Stimulated activated CD4-positive, alpha-beta T cell treated with anti-CD3 and anti-CD28 coated beads, TNF-alpha, amount 100 ng/mL, for 1 hour (primary cell): ENCODE measurements at places on chromosomes 1 and 21.

GRCh38 chr21:36914244-36915013 lies 52.0 kb downstream of the HLCS start:
- DNase-seq = no peak

DNA sequence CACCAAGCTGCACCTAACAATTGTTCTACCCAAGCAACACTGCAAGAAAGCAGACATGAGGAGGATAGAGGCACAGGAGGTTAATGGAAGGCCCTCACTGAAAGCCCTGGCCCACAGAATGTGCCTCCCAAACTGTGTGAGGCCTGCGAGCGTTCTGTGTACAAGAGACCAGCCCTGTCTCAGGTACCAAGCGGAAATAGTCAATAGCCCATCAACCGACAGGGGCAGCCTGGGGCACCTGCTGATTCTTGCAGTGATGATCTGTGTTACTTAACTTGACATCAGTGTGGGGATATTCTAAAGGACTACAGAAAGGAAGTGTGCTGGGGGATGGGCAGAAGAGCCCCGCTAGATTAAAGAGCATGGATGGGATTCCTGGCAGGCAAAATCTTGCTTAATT lies 392.4 kb downstream of the KCNH1 start:
- DNase-seq = no peak

GRCh38 chr1:193140254-193140653 lies 18.4 kb downstream of the CDC73 start:
- DNase-seq = no peak

- no peak for DNase-seq
Measured at GRCh38 chr1:97108179-97108578, 386.6 kb downstream of the PTBP2 start.

- DNase-seq = peak; percentile 70
Measured at GRCh38 chr1:205255941-205256780, 28.4 kb downstream of the TMCC2 start.

DNA sequence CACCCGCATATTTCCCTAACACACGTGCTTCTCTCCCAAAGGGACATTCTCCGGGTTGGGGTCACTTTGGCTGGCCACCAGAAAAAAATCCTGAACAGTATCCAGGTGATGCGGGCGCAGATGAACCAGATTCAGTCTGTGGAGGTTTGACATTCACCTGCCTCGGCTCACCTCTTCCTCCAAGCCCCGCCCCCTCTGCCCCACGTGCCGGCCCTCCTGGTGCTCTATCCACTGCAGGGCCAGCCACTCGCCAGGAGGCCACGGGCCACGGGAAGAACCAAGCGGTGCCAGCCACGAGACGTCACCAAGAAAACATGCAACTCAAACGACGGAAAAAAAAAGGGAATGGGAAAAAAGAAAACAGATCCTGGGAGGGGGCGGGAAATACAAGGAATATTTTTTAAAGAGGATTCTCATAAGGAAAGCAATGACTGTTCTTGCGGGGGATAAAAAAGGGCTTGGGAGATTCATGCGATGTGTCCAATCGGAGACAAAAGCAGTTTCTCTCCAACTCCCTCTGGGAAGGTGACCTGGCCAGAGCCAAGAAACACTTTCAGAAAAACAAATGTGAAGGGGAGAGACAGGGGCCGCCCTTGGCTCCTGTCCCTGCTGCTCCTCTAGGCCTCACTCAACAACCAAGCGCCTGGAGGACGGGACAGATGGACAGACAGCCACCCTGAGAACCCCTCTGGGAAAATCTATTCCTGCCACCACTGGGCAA lies 59.1 kb downstream of the LACTBL1 start:
- no peak for DNase-seq

GRCh38 chr1:227893300-227893948 lies 54.3 kb downstream of the WNT9A start:
- DNase-seq = no peak

DNA sequence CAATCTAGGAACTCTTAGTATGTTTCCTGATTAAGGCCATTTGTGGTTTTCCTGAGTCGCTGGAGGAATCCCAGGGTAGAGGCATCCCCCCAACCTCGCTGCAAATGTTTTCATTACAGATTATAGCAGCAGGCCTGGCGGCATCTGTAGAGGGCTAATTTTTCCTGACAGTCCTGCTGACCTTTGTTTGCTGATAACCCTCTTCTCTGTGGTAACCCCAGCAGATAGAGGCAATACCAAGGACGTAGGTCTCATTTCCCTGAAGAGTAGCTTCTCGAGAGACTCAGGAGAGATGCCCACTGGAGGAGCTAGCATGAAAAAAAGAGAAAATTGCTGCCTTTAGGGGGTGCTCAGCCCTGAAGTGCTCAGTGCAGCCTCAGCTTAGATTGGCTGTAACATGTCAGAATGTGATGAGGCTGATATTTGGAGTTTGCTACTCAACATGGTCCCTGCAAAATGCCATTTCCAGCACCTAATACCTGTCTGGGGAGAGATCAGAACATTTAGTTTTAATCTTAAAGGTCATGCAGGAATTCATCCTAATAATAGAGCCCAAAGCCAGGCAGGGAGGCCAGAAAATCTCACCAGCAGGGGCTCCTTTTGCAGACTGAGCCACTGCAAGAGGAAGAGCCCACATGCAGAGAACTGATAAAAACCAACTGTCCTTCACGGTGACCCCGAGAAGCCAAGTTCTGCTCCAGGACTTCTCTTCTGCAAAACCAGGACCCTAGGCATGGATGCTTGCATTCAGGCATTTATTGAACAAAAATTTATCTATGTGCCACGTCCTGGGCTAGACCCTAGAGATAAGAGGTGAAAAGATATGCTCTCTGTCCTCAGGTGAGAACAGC lies 184.5 kb downstream of the KAZN start:
- no peak for DNase-seq

DNA sequence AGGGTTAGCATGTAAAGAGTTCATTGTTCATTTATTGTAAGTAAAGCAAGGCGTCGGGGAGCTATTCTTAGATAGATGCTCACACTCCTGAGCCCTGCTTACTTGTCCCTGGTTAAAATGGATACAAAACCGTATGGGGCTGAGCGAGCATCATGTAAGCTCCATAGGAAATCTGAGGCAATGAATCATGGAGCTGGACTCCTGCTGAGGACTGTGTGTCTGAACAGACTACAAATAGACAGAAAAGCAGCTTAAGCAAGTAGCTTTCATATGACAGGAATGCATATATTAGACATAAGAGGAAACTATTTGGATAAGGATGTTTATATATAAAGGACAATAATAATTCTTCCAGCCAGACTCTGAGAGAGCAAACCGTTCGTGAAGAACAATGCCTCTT lies 604.9 kb upstream of the PTBP2 start:
- no peak for DNase-seq

GRCh38 chr1:44587796-44588460 lies 86.4 kb downstream of the TMEM53 start:
- no peak for DNase-seq

- no peak for DNase-seq
Measured at GRCh38 chr1:181588631-181589030, 105.3 kb downstream of the CACNA1E start.

DNA sequence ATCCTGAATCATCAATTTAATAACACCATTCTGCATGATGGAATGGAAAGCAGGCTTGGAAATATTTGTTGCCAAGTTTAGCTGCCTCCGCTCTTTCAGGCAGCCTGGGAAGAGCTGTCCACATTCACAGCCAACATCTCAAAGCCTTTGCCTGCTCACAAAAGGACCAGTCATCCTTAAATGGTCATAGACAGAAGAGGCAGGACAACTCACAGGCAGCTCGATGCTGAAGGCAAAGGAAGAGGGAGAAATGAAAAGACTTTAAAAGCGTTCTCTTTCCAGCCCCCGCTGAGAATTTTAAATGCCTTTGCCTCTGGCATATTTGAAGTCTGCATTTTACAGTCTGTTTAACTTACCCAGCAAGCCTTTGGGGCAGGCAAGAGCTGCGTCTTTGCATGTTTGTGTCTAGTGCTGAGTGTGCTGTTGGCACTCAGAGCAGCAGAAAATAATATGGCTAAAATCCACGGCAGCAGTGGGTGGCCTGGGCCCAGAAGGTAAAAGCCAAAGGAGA lies 68.9 kb downstream of the NMNAT2 start:
- DNase-seq = no peak

DNA sequence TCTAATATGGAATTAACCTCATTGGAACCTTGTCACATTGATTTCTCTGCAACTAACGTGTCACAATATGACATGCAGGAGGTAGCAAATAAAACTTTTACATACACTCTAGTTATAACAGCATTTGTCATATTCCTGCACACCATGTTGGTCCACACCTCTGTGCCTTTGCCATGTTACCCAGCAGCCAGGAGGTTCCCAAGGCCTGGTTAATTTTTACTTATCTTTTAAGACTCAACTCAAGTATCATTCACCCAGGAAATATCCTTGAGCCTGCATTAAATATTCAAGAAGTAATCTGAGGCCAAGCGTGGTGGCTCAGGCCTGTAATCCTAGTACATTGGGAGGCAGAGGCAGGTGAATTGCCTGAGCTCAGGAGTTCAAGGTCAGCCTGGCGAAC lies 447.2 kb upstream of the NR5A2 start:
- no peak for DNase-seq

DNA sequence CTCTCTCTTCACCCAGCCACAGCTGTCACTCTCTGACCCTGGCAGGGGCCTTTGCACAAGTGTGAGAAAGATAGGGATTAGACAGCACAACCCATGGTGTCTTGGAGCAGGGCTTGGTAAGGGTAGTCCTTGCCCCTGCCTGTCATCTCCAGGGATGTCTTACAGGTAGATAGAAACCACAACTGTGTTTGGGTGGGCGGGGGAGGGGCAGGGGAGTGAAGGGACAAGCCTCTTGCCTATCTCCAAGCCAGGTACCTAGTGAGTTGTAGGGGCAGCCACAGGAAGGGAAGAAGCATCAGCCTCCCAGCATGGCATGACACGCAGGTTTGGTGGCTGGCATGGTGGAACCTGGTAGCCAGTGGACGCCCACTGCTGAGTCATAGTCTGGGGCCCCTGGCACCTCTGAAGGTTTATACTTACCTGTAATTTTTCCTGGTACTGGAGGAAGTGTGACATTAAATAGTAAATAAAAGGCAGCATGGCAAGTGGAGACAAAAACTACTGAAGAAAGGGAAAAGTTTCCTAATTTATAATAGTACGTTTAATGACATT lies 97.5 kb downstream of the CLEC20A start:
- no peak for DNase-seq

DNA sequence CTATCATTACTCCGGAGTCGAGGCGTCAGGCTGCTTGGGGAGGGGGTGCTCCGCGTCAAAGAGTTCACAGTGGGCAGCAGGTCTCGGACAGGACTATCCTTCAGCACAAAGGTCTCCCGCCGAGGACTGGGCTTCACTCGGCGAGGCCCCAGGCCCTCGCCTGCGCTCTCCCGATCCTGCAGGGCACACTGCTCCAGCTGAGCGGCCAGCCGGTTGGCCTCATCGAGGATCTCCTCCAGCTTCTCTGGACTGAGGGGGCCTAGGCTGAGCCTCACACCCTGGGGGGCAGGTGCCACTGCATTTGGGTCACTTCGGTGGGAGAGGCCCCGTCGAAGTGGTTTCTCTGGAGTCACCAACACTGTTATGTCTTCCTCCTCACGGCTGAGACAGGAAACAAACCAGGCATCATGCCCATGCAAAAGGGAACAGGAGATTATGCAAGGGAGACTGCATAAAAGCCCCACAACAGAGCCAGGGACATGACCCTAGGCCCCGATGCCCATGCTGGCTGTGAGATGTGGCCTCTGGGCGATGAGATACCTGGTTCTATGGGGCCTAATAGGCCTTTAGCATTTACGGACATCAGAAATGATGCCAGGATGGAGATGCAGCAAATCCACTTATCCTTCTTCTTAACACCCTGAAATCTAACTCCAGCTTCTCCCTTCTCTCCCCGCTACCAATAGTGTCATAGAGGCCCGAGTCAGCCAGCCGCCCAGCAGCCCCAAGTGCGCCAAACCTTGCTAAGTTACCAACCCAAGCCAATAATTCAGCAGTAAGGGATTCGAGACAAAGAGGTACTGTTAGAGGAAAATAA lies 1.1 kb downstream of the PSRC1 start:
- DNase-seq = no peak

GRCh38 chr1:201006450-201006849 lies 17.1 kb downstream of the KIF21B start:
- DNase-seq = no peak

- DNase-seq = no peak
Measured at GRCh38 chr1:63630238-63630637, 37.0 kb downstream of the PGM1 start.

GRCh38 chr1:147246910-147247655 lies 4.6 kb downstream of the CHD1L start:
- DNase-seq = no peak

DNA sequence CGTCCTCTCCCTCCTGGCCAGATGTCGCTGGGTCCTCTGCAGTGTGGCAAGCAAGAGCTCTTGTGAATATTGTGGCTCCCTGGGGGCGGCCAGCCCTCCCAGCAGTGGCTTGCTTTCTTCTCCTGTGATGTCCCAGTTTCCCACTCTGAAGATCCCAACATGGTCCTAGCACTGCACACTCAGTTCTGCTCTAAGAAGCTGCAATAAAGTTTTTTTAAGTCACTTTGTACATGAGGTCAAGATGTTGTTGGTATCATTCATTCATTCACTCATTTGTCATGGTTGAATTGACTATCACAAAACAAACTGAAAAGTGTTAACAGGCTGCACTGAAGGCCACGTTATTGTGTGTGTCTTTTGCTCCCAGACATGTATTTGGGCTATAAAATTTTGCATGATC lies 8.2 kb upstream of the PADI6 start:
- no peak for DNase-seq

GRCh38 chr1:56137521-56138505 lies 441.6 kb downstream of the PLPP3 start:
- DNase-seq = no peak

DNA sequence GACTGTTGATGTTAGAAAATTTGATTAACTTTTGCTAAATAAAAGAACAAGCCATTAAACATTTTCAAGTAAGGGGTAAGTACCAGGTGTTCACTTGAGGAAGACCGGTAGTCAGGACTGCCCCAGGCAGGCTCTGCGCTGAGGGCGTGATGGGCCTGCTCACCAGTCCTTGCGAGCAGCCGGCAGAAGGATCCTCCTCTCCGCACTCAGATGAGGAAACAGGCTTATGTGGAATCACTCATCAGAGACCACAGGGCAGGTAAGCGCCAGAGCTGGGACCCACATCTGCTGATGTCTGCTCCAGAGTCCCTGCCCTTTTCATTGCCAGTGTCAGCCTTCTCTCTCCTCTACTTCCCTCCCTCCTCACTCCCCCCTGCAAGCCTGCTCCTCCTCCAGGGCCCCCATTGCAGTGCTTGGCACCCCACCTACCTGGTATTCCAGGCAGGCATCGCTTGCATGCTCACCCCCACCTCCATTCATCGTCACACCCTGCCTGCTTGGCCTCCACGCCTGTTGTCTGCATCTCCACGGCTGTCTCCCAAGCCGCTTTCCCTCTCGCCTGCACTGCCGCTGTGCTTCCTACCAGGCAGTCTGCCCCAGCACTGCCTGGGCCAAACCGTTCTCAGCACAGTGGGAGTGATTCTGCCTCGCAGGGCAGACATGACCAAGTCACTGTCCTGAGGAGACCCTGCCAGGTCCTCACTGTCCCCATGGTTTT lies 24.7 kb upstream of the KDM4A start:
- DNase-seq = no peak

- no peak for DNase-seq
Measured at GRCh38 chr1:167938080-167938636, 1.3 kb upstream of the MPC2 start.
